ENCODE measurements at places on chromosomes 3 and 15.

DNA sequence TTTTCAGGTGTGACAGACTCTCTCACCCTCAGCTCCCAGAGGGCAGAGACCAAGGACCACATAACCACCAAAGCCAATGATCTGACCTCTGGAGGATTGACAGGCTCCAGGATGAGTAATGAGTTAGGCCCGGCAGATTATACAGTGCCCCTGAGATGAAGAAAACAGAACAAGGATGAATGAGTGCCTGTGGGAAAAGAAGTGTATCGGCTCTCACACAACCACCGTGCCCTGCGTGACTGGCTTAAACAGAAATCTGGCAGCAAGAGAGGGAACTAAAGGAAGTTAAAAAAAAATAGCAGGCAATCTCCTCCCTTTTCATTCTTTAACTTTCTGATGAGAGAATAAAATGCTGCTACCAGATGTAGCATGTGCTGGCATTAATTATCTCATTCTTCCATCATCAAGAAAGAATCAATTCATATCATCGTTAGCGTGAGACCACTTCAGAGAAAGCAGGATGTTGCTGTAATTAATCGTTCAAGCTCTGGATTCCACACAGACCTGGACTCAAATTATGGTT is 227.5 kb upstream of the COL8A1 start:
- no peak for DNase-seq

DNA sequence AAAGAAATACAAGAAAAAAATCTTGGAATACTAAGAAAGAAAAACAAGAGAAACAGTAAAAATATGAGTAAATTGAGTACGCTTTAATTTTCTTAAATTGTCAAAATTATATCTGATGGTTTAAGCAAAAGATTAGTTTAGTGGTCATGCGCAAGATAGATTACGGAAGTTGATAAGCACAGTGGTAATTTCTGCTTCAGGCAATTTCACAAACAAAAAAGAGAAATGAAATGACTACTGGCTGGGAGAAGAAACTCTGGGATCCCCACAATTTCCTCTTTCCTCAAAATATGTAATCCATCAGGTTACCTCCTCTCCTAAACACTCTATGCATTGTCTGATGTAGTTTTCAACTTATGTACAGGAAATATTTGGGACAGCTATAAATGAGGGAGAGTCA is 9.0 kb downstream of the MYD88 start:
- no peak for DNase-seq

GRCh38 chr3:104519068-104519467 is 847.6 kb upstream of the ALCAM start:
- no peak for DNase-seq

GRCh38 chr15:45751629-45752028 is 116.8 kb downstream of the SQOR start:
- no peak for DNase-seq

DNA sequence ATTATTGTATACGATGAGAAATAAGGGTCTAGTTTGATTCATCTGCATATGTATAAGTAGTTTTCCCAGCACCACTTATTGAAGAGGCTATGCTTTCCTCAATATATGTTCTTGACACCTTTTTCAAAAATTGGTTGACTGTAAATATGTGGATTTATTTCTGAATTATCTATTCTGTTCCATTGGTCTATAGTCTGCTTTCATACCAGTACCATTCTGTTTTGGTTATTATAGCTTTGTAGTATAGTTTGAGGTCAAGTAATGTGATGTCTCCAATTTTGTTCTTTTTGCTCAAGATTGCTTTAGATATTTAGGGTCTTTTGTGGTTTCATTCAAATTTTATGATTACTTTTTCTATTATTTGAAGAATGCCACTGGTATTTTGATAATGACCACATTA is 103.8 kb upstream of the LIPC start:
- no peak for DNase-seq

DNA sequence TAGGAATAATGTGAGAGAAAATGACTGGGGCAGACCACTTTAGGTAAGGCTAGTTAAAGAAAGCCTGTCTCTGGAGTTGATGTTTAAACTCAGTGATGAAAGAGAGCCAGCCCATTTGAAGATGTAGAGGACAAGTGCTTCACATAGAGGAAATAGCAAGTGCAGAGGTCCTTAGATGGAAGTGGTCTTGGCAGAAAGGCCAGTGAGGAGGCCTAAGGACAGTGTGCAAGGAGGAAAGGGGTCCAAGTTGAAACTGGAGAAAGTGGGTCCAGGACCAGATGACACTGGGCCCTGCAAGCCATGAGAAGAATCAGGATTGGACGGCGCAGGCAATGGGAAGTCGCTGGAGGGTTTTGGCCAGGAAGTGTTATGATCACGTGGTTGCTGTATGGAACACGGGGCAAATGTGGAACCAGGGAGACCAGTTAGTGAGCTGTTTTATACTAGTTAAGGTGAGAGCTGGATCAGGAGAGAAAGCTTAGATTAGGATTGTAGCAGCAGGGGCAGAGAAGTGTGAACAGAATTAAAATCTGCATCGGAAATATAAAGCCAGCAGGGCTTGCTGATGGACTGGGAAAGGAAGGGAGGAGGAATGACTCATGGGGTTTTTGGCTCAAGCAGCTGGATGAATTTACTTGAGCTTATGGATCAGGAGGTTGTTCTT is 48.0 kb upstream of the SCAANT1 start:
- no peak for DNase-seq

DNA sequence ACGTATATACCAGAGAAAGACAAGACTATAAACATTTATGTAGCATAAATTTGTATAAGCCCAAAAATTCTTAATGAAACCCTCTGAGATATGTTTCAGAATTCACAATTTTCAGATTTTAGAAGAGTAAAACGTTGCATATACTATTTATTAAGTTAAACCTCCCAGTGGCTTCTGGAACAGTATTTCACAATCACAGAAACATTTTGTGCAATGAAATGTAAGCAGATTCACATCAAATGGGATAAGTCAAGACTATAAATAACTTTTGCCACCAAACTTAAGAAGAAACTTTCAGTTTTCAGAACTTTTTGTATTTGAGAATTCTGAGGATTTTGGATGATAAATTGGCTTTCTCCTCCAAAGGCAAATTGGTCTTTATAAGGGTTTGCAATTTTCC is 9.2 kb downstream of the SLTM start:
- DNase-seq: no peak

DNA sequence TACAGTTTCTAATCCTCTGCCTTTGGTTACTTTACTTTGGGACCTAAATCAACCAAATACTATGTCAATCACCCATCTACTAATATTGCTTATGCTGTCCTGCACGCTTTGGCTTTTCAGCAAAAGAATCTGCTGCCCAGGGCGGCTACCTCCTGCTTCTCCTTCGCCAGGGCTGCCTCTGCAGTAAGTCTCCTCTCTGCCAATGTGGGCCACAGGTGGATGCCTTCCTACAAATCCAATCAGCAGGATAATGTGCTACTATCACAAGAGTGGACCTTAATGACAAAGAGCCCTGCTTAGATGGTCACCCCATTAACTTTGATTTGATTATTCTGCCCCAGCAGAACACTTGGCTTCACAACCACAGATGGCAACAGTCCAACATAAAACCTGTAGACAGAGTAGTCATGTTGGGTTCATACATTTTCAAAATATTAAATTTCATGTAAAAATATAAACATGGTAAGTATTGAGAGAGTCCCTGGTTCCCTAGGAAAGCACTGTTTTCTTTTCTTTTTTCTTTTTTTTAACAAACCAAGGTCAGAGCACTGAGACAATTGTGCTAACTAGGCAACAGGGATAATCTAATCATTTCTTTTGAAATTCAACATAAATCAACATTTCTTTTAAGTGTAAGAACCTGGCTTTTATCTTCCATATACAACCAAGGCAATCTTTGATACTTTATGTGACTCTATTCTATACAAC is 298.3 kb downstream of the ZBTB20 start:
- peak; percentile 67 for DNase-seq

DNA sequence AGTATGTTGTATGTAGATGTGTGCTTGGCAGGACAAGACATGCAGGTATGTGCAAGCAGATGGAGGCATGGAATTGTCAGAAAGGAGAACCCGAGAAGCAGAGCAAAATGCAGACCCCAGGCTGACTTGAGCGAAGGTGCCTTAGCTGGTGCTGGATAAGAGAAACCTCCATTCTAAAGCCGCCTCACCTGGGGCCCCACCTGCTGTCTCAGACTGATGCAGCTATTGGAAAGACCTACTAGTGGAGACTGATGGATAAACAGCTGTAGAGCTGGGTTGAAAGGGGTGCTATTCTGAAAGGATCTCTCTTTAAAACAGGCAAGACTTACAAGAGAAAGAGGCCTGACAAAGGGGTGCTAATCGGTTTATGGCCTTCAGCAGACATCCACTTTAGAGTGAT is 86.2 kb downstream of the EPHB1 start:
- no peak for DNase-seq

DNA sequence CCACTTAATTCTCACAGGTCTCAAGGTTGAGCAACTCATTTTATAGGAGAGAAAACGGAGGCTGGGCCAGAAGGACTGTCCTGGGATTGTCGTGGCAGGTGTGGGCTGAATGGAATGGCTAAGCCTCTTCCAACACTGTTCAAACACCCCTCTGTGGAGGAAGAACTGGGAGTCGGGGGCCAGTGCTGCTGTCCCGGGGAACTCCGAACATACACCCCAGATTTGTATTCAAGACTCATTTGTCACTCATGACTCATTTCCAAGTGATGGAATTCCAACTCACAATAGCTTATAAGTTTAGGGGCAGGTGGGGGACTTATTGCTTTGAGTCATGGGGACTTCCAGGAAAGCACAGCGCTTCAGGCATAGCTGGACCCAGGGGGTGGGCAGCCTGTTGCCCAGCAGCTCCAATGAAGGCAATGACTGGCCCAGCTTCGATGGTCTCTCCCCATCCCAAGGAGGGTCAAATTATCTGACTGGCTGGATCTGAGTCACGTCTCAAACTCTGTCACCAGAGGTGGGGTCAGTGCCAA is 72.5 kb downstream of the TM2D3 start:
- DNase-seq: no peak

- no peak for DNase-seq
Observed at GRCh38 chr3:148372206-148372875, 325.4 kb upstream of the AGTR1 start.

DNA sequence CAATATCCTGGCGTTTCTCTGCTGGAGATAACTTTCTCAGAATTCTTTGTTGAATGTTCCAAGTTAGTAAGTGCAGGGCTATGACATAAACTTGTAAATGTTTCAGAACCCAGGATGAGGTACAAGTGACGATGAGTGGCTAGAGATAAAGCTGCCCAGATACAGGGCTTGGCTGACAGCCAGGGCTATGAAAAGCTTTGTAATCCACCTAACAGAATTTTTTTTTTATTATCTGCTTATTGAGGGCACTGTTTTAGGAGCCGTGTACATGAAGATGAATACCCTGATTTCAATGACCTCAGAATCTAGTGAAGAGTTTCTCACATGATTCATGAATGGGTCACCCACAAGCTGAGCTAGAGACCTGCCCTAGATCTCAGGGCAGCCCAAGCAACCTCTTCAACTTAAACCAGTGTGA is 431.4 kb downstream of the DIPK2A start:
- DNase-seq: no peak

- no peak for DNase-seq
Observed at GRCh38 chr15:72824112-72824511, 40.6 kb upstream of the ADPGK start.

DNA sequence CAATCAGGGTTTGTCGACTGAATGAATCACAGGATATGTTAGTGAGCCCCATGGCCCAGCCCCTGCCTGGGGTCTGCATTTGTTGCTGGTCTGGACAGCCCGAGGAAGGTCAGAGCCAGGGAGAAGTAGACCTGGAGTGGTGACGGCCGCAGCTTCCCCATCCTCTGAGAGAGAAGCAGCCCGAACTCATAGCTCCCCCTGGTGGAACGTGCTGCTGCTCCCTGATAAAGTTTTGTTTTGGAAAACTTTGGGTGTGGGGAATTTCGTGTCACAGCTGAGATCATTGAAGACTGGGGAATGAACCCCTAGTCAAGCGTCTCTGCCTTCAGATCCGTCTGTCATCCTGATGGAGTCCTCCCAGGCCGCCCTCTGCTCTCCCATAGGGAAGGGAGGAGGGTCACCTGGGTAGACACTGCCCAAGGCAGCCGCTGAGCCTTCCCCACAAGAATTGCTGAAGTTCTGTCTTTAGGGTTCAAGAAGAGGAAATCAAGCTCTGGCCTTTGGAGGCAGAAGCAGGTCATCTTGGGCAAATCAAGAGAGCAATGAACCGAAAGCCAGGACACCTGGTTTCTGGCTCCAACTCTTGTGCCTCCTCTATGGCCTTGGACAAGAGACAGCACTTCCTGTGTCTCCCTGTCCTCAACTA is 60.5 kb downstream of the GLDN start:
- no peak for DNase-seq

DNA sequence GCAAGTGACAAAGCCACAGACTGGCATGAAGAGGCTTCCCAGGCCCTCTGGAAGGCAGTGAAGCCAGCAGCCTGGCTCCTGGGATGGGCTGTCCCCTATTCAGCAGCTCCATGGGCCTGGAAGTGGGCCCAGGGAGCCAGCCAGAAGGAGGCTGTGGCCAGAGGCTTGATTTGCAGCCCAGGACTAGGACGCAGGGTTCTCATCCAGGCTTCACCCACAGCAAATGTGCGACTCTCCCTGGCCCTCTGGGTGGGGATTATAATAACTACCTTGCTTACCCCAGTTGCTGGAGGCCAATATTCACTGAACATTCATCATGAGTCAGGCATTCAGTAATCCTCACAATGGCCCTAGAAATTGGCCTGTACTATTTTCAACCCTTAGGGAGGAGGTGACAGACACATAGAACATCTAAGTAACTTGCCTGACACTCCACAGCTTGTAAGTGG is 24.6 kb upstream of the SRP14 start:
- DNase-seq: no peak

GRCh38 chr15:89129816-89130134 is 41.5 kb downstream of the ABHD2 start:
- DNase-seq: no peak

GRCh38 chr15:81323559-81323943 is 390 bp downstream of the STARD5 start:
- no peak for DNase-seq

DNA sequence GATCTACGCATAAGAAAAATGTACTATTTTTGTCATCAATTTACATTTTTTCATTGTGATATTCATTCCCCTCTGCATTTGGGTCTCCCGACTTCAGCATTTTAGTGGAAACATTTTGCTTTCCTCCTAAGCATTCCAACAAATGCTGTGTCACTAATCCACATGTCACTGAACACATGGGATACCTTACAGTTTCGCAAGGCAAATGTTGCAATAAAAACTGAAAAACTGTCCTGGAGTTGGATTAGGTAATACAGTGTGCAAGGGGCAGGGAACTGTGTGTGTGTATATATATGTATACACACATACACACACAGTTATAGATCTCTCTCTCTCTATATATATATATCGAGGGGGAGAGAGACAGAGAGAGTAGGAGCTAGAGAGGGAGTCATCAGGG is 632.2 kb downstream of the MAGI1 start:
- DNase-seq: no peak

DNA sequence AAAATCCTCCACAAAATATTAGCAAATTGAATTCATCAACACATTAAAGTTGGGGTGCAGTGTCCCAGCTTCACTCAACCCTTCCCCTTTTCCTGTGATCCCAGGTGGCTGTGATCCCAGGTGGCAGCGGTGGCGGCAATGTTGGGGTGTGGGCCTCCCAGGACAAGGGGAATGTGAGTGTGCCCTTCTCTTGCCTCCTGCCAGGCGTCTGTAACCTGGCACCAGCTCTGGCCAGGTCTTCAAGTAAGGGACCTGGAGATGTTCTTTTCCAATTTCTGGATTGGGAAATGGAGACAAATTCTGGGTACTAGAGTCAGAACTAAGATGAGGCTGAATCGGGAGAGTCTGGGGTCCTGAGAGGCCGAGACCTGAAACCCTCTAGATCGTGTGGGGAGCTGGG is 20.1 kb downstream of the GOLGA6A start:
- DNase-seq: no peak

GRCh38 chr3:19961960-19962359 is 15.1 kb downstream of the RAB5A start:
- DNase-seq: no peak

All from DMS79 treated with DMSO at 0.1 percent for 48 hours (cell line).